ENCODE measurements at places on chromosomes 6 and 20.

GRCh38 chr6:139336488-139336887, 38.0 kb downstream of the CITED2 start:
- no peak for DNase-seq

- DNase-seq = no peak
Observed at GRCh38 chr6:106974336-106974998, at the start of gene CD24. Gene CD24 (minus strand): TSS chr6:106974729. CDS start chr6:106974646, 83 bp downstream.

GRCh38 chr6:55969526-55969925, 94.1 kb upstream of the BMP5 start:
- DNase-seq = no peak

DNA sequence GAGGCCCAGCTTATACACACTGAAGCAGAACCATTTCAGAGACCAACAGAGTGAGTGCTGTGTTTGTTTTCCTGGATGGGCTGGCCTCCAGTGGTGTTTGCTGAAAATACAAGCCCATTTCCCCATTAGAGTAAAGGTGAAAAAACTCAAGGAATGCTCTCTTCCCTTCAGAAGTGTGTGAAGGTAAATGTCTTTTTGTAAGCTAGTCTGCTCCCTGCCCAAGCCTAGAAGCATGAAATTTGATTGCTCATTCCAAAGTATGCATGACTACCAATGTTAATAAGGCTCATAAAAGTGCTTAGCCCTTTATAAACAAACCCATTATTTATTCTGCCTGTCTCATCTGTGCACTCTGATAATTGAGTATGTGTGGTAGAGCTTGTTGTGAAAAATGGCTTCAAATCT, 59.1 kb downstream of the ADGRF1 start:
- no peak for DNase-seq

- peak; percentile 94 for DNase-seq
Observed at GRCh38 chr6:110180228-110181008, at the start of gene CDC40. Gene CDC40 (plus strand): TSS chr6:110180427. CDS start chr6:110180445, 18 bp downstream.
